Activated gamma-delta T cell treated with Interleukin-2 at 50 U/mL for 16 hours (primary cell): ENCODE measurements at places on chromosomes 12 and 14.

GRCh38 chr14:75077794-75078193 is 8.4 kb downstream of the ZC2HC1C start:
- DNase-seq, result no peak

DNA sequence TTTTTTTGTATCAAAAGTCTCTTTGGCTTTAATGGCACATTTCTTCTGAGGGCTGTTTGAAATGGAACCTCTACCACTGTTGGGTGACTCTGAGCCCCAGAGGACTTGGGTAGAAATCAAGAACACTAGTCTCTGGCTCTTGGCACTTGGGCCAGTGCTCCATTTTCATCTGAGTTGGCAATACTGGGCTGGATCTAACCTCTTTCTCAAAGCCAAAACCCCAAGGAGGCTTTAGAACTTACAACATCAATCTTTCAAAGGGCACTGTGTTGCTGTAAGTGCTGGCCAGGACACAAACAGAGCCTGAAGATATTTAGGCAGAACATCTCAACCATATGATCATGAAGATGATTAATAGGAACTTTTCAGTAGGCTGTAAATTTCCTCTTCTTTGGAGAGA is 34.0 kb upstream of the PLEKHG7 start:
- DNase-seq, result no peak

DNA sequence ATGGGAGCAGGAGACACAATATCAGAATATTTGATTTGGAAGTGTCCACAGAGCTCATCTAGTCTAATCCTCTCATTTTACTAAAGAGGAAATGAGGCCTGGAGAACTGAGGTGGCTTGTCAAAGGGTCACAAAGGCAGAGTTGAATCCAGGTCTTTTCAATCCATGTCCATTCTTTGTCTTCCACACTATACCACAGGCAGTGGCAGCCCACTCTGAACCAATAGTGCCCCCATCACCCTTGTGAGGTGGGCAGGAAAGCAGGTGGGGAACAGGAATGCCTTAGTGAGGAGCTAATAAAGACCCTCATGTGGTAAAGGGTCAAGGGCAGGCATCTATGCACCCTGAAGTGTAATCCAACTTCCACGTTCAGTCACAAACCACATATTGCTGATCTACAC is 134.8 kb upstream of the EGLN3 start:
- no peak for DNase-seq

DNA sequence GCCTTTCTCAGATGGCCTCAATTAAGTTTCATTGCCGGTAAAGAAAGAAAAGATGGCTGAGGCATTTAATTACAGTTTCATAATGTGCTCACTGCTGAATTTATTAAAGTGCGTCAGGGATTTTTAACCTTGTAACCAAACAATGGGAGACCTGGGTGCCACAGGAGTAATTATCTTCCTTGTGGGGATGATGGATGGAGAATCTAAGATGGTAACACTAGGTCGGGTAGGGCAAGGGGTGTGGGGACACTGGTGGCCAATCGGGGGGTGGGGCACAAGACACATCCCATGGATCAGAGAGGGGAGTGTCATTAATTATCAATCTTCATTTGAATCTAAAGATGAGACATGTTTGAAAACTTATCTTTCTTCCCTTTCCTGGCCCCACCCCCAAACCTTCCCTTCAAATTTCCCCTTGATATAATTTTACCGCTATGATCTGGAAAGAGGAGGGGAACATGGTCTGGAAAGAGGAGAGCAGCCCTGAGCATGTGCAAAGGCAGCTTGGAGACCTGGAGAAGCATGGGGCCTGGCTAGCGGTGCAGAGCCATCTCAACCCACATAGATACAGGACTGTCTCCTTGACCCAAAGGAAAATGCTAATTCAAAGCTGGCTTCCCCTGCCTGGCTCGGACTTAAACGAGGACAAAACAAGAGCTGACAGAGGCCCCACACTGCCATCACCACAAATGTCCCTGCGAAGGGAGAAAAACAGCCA is 231.3 kb upstream of the NOS1 start:
- no peak for DNase-seq

- no peak for DNase-seq
These were observed 96.2 kb downstream of the ITPR2 start for GRCh38 chr12:26736563-26737486.
